NCI-H1930 (cell line): ENCODE measurements at places on chromosomes 2 and 18.
A peak's percentile ranks its signal among the peaks of the same experiment; 100 is the strongest.

DNA sequence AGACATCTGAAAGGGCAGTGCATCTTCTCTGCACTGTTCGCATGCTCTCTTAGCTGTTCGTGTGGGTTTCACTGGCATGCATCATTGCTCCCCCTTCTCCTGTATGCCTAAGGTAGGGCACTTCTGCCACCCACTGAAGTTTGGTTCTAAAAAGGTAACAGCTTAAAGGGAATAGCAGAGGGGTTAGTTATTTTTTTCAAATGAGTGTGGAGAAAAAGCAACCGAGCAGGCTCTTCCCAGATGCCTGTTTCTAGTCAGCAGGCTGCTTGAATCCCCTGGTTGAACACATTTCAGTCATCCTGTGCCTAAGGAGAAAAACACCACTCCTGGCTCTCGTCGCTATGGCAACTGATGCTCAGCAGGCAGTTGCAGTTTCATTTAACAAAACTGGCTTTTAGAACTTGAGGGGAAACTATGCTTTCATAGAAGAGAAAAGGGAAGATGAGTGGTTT, 69.8 kb upstream of the GALNT3 start:
- DNase-seq = no peak

DNA sequence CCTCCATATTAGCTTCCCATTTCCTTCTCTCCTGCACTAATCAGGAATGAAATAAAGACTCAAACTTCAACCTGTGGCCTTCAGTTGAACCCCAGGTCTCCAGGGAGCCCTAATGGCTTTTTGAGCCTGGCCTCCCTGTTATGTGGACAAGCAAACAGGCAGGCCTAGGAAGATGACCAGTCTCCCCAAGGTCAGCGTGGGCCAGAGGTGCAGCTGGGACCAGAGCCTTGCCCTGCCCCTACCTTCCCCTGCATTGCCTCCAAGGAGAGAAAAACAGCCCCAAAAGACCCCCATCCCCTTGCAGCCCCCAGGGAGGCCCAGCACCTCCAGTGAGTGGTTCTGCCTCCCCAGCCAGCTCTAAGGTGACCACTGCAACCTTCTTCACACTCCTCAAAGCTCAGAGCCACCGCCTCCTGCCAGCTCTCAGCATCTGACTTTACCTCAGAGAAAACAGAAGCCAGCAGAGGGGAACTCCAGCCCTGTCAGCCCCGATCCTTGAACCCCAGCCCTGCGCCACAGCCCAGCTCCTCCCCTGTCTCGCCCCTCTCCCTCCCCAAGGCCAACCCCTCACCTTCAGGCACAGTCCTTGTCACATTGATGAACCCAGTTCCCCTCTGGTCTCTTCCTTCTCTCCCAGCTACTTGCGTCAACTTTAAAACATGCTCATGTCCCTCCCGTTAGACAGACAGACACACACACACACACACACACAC, 59.5 kb upstream of the ID2 start:
- DNase-seq = no peak

- DNase-seq = no peak
Measured at GRCh38 chr18:13232086-13232917, 13.7 kb downstream of the LDLRAD4 start.

DNA sequence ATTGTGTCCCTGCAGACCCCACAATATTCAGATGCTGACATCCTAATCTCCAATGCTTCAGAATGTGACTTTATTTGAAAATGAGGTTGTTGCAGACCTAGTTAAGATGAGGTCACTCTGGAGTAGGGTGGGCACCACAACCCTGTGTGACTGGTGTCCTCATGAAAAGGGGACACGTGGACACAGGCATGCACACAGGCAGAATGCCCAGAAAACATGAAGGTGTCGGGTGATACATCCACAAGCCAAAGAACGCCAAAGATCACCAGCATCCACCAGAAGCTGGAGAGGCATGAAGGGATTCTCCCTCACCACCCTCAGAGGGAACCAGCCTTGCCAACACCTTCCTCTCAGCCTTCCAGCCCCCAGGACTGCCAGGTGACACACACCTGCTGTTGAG, 69.3 kb downstream of the AFF3 start:
- no peak for DNase-seq

DNA sequence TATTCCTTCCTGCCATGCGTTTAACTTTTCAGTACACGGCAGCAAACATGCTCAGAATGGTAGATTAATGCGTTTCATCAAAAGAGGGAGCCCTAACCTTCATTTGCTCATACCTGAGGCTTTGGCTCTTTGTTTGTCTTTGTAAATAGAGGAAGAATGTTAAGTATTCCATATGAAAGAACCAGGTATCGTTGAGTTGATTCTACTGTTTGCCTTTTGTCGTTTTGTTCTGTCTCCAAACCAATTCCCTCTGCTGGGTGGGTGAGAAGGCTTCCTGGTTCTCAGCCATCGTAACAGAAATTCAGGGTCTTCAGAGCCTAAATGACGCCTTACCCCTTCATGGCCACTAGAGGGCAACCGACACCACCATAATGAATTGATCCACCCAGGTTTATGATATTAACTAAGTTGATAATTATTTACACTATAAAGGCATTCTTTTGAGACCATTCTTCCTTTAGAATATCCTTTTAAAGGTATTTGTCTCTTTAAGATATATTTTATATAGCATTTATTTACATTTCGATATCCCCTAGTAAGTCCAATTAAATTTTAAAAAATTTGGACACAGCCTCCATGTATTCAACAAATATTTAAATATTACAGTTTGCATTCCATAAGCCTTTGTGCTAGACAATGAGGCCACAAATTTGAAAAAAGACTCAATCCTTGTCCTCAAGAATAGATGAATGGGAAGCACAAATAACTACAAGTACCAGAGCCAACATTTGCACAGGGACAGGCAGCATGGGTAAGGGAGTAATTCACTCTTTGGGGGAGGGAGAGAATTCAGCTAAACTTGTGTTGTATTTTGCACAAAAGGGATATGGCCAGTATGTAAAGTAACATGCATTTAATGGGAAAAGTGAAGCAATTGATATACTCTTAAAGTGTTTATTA, 48.1 kb downstream of the TIMM21 start:
- peak; percentile 66 for DNase-seq

- peak; percentile 78 for DNase-seq
Measured at GRCh38 chr2:224039080-224039769, at the start of gene SERPINE2. SERPINE2 (minus strand) TSS chr2:224039286; CDS start chr2:224001900, 37,386 bp downstream.

DNA sequence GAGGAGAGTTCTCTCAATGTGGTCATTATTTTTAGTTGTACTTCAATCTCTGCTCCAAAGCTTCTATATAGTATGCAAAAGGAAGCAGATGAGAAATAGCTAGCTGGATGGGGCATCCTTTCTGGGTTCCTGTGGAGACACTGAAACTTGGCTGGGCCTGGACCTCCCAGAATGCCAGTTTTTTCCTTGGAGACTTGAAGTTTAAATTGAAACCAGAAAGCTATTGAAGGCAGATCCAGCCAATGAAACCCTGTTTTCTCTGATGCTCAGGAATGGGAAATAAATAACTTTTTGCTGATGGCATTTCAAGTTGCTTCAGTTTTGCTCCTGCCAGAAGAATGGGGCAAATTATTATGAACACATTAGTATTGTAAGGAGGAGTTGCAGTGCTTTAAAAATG, 2.9 kb downstream of the SETBP1 start:
- DNase-seq = no peak

GRCh38 chr18:13361431-13361830, 142.9 kb downstream of the LDLRAD4 start:
- no peak for DNase-seq

- no peak for DNase-seq
Measured at GRCh38 chr2:118222672-118223421, 134.6 kb downstream of the INSIG2 start.

DNA sequence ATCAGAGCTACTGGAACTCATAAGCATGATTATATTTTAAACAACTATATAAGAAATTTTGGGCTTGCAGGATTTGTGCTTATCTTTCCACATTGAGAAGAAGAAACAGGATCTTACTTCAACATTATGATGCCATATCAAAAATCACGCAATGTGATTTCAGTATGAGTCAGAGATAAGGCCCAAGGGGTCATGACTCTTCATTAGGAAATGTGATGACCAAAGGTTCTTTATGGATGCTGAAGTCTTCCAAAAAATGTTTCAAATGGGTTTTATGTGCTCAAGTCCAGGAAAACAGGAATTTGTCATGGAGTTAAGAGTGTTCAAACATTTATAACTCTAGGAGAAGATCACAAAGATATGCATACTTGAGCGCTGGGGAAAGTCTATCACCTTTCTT, 7.8 kb upstream of the SERPINB2 start:
- DNase-seq = no peak

- no peak for DNase-seq
Measured at GRCh38 chr18:65822826-65823225, 72.0 kb downstream of the CDH7 start.

DNA sequence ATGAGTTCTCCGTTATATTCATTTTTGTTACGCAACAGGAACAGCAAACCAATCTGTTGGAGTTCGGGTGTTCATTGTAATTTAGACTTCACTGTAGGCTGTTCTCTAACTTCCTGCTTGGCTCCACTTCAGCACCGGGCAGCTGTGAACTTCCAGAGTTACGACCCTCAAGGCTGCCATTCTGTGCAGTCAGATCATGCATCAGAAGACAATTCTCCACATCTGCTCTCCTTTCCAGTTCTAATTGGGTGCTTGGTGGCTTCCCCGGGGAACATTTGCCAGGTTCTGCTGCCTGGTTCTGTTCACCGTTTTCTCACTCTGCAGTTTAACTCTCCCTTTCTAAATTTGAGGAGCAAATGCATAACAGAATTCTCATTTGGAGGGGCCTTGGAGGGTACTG, 237.7 kb downstream of the NYAP2 start:
- no peak for DNase-seq

DNA sequence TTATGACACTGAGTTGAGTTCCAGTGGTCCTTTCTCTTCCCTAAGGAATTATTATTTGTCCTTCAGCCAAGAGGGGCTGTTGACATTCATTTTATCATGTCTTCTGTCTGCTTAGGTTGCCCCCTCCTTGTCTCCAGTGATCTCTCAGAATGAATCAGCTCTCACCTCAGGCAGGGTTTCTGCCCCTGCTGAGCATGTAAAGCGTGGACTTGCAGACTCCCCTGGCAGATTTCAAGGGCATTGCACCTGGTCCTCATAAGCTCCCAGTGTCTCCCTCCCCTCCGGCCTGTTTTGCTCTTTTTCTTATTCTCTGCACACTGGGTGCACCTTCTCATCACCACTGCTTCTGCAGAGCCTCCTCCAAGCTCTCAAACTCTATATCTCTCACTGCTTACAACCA, 188.4 kb downstream of the KCNS3 start:
- DNase-seq = no peak

- no peak for DNase-seq
Measured at GRCh38 chr2:69095305-69095704, 82.3 kb downstream of the ANTXR1 start.

DNA sequence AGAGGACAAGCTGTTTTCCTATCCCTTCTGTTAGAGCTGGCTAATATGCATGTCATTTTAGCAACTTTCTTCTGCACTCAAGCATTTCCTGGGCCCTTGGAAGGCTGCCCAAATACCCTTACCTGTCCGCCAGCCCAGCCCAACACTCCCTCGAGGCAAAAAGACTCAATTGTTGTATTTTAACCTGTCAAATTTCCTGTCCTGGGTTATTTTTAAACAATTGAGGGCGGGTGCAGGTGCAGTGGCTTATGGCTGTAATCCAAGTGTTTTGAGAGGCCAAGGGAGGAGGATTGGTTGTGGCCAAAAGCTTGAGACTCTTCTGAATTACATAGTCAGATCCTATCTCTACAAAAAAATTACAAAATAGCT, 125.0 kb upstream of the ARHGAP28 start:
- no peak for DNase-seq

- DNase-seq = no peak
Measured at GRCh38 chr2:59206361-59206760, 965.2 kb upstream of the FANCL start.

DNA sequence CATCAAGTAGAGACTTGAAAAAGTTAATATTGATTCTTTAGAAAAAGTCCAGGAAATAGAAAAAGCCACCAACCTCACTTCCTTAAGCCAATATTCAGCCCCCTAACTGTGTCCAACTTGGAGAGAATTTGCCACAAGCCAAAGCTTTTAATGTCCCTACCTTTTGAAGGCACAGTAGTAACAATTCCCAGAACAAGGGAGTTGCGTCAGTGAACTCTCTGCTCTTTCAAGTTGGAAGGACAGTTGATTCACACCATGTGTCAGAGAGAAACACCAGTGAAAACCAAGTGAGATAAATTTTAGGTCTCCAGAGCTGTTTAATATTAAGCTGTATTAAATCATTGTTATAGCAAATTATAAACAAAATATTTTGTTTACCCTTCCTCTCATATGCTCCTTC, 66.1 kb downstream of the EXOC6B start:
- DNase-seq = no peak
